ENCODE measurements at places on chromosomes 16 and 17. TPM values are rescaled to one million over a fixed set of nuclear protein-coding genes. Genes with fewer than 3 reads are reported as not detected.

The NRN1L gene
- total RNA-seq, result 0.73 TPM

The CA7 gene
- not detected for total RNA-seq

The NDRG4 gene
- 18.2 TPM for total RNA-seq

The SRCIN1 gene
- total RNA-seq, result under 0.01 TPM

The ATP2C2 gene
- not detected for total RNA-seq

The GRB7 gene
- total RNA-seq, result 0.17 TPM
